Brain microvascular endothelial cell (primary cell): ENCODE measurements at places on chromosomes 13 and 19.

GRCh38 chr19:40510526-40511115, 43.8 kb downstream of the SPTBN4 start:
- no peak for DNase-seq

- DNase-seq, result no peak
These were observed 31.9 kb upstream of the CCNE1 start for GRCh38 chr19:29779921-29780320.

DNA sequence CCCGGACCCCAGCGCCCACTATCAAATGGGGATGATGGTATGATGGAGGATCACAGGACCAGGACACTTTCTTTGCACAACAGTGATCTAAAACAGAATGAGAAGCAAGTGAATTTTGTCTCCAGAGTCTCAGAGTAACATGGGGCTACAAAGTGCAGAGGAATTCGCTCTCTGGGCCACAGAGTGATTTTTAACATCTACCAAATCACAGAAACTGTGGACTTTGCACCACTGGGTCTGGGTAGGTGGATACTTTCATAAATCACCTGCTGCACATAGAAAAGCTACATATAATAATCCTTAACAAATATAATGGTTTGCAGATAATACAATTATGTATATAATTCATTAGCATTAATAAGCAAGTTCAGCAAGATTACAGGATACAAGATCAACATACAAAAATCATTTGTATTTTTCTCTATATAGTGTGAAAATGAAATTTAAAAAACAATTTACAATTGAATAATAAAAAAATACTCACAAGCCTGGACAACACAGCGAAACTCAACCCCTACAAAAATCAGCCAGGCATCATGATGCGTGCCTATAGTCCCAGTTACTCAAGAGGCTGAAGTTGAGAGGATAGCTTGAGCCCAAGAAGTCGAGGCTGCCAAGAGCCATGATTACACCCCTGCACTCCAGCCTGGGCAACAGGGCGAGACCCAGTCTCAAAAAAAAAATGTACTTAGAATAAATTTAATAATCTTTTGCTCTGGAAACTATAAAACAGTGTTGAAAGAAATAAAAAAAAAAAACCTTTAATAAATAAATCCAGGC, 60.3 kb upstream of the EEF1AKMT1 start:
- no peak for DNase-seq

DNA sequence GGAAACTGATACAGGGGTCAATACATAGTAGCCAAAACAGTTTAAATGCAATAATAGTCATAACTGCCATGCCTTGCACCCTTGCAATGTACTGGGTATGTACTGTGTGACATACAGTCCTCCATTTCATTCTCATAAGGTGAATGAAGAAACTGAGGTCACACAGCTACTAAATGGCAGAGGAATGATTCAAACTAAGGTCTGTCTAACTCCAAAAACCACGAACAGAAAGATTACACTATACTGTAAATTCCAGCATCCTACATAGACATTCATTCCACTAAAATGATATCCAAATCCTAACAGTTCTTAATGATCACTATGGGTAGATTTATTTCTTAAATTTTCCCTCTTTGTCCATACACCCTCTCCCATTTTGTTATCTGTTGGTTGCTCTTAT, 238.1 kb upstream of the SERP2 start:
- no peak for DNase-seq

- DNase-seq, result no peak
These were observed 171.6 kb downstream of the MTUS2 start for GRCh38 chr13:28991764-28992163.

- DNase-seq, result no peak
These were observed 75.9 kb downstream of the FRY start for GRCh38 chr13:32107474-32107873.

- peak; percentile 82 for DNase-seq
These were observed 6.0 kb upstream of the TNFAIP8L1 start for GRCh38 chr19:4633140-4633967.

- DNase-seq, result peak; percentile 20
These were observed 104.9 kb downstream of the CACNA1A start for GRCh38 chr19:13401388-13401787.

DNA sequence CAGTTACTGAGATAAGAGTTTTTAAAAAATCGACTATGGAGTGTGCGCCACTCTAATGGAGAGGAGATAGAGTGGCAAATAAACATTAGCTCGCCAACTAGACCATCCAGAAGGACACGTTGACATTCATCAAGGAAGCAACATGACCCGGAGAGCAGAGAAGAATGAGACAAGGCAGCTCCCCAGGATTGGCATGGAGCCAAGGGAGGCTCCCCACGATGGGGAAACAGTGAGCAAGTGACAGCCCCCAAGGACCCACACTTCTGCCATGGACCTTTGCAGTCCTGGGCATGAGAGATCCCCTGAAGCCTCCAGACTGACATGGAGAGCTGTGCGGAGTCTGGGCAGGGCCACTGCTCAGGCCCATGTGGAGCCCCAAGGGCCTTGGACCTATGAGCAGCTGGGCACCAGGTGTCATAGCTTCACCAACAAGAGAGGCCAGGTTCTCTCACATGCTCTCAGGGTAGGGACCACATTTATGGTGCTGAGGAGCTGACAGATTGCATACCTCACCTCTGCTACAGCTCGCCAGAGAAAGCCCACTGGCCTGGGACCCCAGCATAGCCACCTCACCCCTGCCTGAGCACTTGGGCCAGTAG, 6.7 kb downstream of the SIGLEC6 start:
- no peak for DNase-seq

GRCh38 chr13:65090186-65090585, 2139.9 kb downstream of the PCDH9 start:
- DNase-seq, result no peak

GRCh38 chr19:39546599-39546998, 6.6 kb upstream of the EID2 start:
- no peak for DNase-seq
